ENCODE measurements at places on chromosomes 11 and 22.
A peak's percentile ranks its signal among the peaks of the same experiment; 100 is the strongest.

DNA sequence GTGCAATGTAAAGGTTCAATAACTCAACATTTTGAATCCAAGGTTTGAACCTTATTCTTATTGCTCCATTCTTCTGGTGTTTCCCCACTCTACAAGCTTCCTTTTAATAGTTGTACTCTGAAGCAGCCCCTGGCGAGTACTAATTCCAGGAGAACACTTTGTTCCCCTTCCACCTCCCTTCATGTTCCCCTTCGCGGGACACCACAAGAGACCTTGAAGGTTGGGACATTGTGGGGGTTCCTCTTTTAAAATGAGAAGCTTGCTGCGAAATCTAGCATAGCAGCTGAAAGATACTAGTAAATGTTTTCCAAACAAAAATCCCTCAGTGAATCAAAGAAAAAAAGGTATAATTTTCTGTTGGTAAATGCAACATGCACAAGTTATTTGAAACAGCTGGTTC lies 626.3 kb upstream of the LRRC4C start:
- DNase-seq, result no peak

DNA sequence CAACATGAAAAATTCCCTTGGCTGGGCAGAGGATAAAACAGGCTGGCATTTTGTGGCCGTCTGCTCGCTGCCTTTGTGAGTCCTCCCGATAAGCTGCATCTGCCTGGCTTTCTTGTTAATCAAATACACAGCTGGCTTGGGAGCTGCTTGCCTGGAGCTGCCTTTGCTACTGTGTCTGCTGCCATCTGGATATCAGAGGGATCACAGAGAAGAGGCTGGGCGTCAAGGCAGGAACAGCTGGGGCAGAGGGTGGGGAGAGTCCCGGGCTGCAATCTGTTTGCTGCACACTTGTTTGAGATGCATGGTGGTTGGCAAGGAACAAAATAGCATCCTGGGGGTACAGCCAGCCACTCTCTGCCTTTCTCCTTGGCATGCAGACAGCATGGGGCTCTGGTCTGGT lies 36.0 kb downstream of the COMMD9 start:
- DNase-seq, result peak; percentile 58

GRCh38 chr22:27094633-27095308 lies 437.4 kb downstream of the MIAT start:
- DNase-seq, result peak; percentile 88

DNA sequence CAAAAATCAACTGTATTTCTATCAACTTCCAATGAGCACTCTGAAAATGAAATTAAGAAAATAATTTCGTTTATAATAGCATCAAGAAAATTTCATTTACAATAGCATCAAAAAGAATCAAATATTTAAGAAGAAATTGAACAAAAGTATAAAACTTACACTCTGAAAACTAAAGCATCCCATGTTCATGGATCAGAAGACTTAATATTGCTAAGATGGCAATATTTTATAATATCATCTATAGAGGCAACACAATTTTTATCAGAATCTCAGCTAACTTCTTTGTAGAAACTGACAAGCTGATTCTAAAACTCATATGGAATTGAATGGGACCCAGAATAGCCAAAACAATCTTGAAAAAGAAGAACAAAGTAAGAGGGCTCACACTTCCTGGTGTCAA lies 19.9 kb downstream of the NUP160 start:
- DNase-seq, result no peak

GRCh38 chr22:17237038-17237668 lies 17.9 kb upstream of the ADA2 start:
- DNase-seq, result no peak

- no peak for DNase-seq
Observed at GRCh38 chr11:99366546-99366945, 345.8 kb downstream of the CNTN5 start.

DNA sequence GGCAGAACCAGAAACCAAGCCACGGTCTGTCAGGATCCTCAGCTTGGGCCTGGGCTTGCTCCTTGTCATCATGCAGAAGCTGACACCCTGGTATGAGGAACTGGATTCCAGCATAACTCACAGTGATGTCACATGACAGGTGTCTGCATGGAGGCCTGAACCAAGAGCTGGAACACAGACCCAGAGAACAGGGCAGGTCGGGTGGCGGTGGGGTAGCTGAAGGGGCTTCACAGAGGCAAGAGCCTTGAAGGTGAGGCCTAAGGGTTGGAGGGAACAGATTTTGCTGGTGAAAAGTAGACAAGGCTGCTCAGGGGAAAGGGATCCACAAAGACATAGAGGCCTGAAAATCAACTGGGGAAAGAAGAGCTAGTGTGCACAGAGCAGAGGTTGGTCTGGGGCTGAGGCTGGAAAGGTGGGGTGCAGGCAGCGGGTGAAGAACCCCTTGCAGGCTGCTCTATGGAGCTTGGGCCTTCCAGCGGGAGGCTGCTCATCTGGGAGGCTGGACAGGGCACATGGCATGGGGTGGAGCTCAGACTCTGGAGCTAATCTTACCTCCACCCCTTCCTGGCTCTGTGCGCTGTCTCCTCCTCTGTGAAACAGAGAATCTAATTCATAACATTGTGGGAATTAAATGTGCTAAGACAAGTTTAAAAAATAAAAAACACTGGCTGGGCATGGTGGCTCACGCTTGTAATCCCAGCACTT lies 18.4 kb upstream of the RPS3 start:
- no peak for DNase-seq

DNA sequence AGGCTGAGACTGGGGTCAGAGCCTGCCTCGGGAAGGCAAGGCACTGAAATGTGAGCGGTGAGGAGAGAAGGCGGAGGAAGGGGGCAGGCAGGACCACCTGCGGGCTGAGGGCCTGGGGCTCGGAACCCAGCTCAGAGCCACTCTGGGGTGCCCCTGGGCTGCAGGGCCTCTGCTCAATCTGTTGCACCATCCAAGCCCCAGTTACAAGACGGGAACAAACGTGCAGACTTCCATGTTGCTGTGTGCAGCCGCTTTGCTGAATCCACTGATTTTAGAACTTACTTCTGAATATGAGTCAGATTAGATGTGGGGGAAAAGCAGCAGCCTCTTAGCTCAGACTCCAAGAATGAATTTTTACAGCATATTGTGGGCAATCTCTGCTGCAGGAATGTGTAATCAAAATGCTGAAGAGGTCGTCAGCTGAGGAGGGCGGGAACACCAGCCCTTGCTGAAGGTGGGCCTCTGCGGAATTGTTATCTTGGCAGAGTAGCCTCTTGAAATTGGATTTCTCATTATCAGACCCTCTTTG lies 21.6 kb downstream of the PARVG start:
- DNase-seq, result no peak

DNA sequence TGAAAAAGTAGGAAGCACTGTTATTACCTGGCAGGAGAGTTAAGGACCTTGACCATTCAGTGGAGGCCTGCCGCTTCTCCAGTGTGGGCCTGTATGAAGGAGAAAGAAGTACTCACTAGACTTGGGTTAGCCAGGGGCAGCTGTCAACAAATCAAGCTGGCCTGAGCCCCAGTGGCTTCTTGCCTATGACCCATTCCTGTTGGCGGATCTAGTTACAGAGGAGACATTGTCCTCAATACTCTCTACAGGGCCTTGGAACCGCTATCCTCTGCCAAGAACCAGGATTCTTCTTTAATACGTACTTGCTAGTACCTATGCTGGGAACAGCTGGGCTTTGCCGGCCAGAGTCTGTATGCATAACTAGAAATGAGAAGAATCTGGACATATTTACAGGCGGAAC lies 68.1 kb downstream of the ALX4 start:
- DNase-seq, result peak; percentile 61

DNA sequence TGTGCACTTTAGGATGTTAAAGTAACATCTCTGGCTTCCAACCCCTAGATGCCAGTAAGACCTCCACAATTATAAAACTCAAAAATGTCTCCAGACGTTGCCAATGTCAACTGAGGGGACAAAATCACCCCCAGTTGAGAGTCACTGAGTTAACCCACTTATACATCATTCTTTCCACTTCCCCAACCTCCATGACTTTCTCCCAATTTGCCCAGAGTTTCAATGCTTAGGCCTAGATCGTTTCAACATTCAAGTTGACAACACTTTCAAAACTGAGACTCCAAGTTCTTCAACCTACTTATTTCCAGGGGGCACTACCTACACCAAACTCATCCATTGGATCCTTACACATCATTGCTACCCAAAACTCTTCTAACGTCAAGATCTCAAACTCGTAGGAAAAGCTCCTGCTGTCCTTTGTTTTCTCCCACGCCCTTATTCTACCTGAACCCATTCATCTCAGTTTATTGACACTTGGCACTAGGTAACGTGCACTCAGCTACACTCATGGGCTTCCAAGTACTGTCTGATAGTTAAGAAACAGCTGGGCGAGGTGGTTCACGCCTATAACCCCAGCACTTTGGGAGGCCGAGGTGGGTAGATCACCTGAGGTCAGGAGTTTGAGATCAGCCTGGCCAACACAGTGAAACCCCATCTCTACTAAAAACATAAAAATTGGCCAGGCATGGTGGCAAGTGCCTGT lies 24.5 kb downstream of the RBFOX2 start:
- DNase-seq, result no peak

DNA sequence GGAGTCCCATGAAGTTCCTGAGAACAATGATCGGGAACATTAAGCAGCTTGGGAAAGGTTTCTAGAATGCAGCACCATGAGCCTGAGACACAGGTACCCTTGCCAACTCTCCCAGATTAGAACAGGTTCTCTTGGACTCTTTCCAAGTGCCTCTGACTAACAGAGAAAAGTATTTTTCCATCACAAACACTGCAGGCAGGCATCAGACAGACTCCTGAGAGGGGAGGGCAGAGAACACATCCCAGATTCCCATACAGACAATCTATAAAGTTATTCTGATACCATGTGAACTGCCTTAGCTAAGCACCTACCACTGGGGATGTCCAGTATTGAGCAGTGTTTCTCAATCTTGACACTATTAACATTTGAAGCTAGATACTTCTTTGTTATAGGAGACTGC lies 27.3 kb downstream of the SERGEF start:
- no peak for DNase-seq

DNA sequence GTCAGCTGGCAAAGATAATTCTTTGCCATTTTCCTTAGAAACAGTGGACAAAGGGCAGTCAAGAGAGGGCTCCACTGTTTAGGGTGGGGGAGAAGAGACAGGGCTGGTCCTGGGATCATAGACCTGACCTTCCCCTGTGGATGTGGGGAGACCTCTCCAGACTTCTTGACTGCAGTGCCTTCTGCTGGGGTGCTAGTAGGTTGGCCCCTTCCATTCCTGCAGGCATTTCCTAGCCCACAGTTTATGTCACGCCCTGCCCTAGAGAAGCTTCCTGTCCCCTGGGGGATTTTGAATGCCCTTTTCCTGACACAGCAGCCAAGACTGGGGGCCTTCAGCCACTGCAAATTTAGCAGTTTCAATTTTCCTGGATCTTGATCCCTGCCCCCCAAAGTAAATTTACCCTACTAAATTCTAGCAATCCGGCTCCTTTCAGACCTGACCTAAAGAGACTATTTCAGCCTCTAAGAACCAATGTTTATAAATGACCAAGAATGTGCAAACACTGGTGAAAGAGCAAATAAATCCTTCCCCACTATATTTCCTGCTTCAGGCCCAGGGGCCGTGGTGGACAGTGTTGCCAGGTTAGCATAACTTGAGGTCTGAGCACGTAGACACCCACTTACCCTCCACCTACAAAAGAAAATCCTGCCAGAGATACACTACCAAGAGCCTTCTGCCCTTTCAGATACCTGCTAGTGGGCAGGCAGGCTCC lies 58.4 kb downstream of the PPFIBP2 start:
- DNase-seq, result no peak

DNA sequence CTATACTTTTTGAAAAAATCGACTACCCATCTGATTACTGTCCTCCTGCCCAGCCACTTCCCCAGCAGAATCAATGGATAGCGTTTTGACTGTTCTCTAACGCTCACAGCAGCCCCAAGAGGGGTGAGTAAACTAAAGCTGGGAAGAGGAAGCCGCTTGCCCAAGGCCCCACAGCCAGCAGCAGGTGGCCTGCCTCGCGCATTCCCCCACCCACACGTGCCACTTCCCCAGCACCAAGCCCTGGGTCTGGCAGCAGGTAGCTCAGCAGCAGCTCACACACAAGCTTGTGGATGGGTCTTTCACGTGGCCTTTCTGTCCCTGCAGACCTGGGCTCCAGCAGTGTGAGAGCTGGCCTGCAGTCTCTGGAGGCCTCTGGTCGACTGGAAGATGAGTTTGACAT lies 34.3 kb downstream of the TOM1 start:
- DNase-seq, result no peak

GRCh38 chr22:48675830-48676145 lies 1151.9 kb downstream of the BRD1 start:
- no peak for DNase-seq

GRCh38 chr11:19560156-19560555 lies 152.5 kb upstream of the NAV2 start:
- no peak for DNase-seq

- DNase-seq, result peak; percentile 56
Observed at GRCh38 chr11:71447791-71448256, 369 bp downstream of the DHCR7 start.

- no peak for DNase-seq
Observed at GRCh38 chr11:41784513-41785335, 325.3 kb upstream of the LRRC4C start.

GRCh38 chr11:99423428-99423983 lies 402.8 kb downstream of the CNTN5 start:
- no peak for DNase-seq

GRCh38 chr22:43333156-43333555 lies 10.0 kb downstream of the SCUBE1 start:
- DNase-seq, result no peak

GRCh38 chr11:100827934-100828661 lies 141.0 kb downstream of the ARHGAP42 start:
- DNase-seq, result no peak

- no peak for DNase-seq
Observed at GRCh38 chr22:21945453-21946261, 7.0 kb downstream of the PPM1F start.

GRCh38 chr22:25410849-25411248 lies 153.6 kb upstream of the GRK3 start:
- DNase-seq, result no peak

DNA sequence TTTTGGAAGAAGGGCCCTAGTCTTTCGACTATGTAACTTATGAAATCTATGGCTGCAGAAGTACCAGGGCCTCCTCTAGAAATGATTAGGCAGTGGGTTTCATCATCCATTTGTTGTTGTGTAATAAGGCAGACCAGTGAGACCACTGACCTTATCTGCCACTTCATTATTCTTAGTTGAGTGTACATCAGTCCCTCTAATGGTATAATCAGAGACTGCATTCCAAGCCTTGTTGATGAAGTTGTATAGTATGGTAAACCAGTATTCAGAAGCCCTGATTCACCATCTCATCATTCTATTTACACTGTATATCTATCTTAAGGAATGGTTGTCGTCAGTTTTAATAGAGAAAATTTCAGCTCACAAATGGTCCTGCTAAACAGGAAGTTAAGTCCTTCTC lies 32.2 kb upstream of the GRIA4 start:
- DNase-seq, result no peak

GRCh38 chr22:44259366-44260215 lies 53.2 kb downstream of the SHISAL1 start:
- peak; percentile 34 for DNase-seq

- peak; percentile 50 for DNase-seq
Observed at GRCh38 chr11:121318848-121319834, 26.6 kb downstream of the SC5D start.

GRCh38 chr11:110196241-110196754 lies 100.1 kb downstream of the RDX start:
- DNase-seq, result no peak
